ENCODE measurements at places on chromosomes 5 and 9. TPM values are rescaled to one million over a fixed set of nuclear protein-coding genes. Genes with fewer than 3 reads are reported as not detected.

PCDHGB3 gene
- total RNA-seq: 0.18 TPM

IL5 gene
- total RNA-seq: 83.0 TPM

FRRS1L gene
- not detected for total RNA-seq

NUTM2F gene
- not detected for total RNA-seq

CBY3 gene
- 0.91 TPM for total RNA-seq

ABLIM3 gene
- total RNA-seq: 0.09 TPM

APBA1 gene
- 0.13 TPM for total RNA-seq

VCAN gene
- total RNA-seq: 0.24 TPM

RORB gene
- total RNA-seq: not detected

IPPK gene
- 13.5 TPM for total RNA-seq

DNAI1 gene
- total RNA-seq: not detected

FOXD4L4 gene
- 0.27 TPM for total RNA-seq

DOK3 gene
- 5.1 TPM for total RNA-seq

BTNL3 gene
- total RNA-seq: not detected

WDR38 gene
- total RNA-seq: not detected

ANKRD18B gene
- not detected for total RNA-seq

TSSK1B gene
- not detected for total RNA-seq

GABRA1 gene
- not detected for total RNA-seq

AK8 gene
- not detected for total RNA-seq

MSMP gene
- 0.51 TPM for total RNA-seq

C9orf153 gene
- total RNA-seq: 0.33 TPM

FBXL7 gene
- not detected for total RNA-seq

GAS1 gene
- 0.55 TPM for total RNA-seq

CA9 gene
- 0.75 TPM for total RNA-seq
